ENCODE measurements at places on chromosomes 2 and 18.

GRCh38 chr18:57223144-57223870, 76.4 kb downstream of the BOD1L2 start:
- DNase-seq: no peak

GRCh38 chr2:31986906-31987305, 23.9 kb downstream of the MEMO1 start:
- DNase-seq: no peak

- no peak for DNase-seq
These were observed 380.3 kb downstream of the NYAP2 start for GRCh38 chr2:225779829-225780228.

- DNase-seq: peak; percentile 49
These were observed 202.1 kb downstream of the RNF144A start for GRCh38 chr2:7119132-7119835.

GRCh38 chr2:236663287-236664101, 93.9 kb downstream of the ACKR3 start:
- DNase-seq: no peak

DNA sequence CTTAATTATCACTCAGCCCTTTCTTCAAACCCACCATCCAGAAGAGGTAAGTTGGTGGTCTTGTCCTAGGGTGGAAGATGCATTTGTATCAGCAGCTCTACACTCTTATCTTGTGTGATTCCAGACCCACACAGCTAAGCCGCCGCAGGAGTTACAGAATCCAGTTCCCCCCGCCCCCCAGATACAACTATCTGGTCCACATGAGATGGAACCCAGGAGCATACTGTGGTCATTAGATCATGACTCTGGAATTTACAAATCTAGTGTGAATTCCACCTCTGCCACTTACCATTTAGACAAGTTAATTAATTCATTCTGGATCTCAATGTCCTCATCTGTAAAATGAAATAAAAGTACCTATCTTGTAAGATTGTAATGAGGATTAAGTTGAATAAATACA, 486.4 kb downstream of the BCL11A start:
- DNase-seq: no peak
